ENCODE measurements at places on chromosomes 11 and 22.
A peak's percentile ranks its signal among the peaks of the same experiment; 100 is the strongest.

GRCh38 chr22:43116932-43117331 lies 6.4 kb downstream of the BIK start:
- DNase-seq, result no peak

DNA sequence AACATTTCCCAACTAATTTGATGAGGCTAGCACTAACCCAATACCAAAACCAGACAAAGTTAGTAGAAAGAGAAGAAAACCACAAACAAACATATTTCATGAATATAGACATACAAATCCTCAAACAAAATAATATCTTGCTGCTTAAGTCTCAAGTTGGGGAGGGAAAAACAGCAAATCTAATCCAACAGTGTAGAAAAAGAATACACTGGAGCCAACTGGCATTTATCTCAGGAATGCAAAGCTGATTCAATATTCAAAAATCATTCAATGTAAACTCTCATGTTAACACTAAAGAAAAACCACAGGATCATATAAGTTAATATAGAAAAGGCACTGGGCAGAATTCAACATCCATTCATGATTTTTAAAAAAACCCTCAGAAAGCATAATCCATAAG lies 18.2 kb downstream of the GNB1L start:
- DNase-seq, result peak; percentile 39

- DNase-seq, result no peak
These were observed 12.0 kb downstream of the PPIL2 start for GRCh38 chr22:21677606-21678443.

- DNase-seq, result peak; percentile 24
These were observed 945.5 kb downstream of the OPCML start for GRCh38 chr11:132586801-132587200.

- DNase-seq, result peak; percentile 78
These were observed 13.6 kb downstream of the MAML2 start for GRCh38 chr11:96329419-96329818.

DNA sequence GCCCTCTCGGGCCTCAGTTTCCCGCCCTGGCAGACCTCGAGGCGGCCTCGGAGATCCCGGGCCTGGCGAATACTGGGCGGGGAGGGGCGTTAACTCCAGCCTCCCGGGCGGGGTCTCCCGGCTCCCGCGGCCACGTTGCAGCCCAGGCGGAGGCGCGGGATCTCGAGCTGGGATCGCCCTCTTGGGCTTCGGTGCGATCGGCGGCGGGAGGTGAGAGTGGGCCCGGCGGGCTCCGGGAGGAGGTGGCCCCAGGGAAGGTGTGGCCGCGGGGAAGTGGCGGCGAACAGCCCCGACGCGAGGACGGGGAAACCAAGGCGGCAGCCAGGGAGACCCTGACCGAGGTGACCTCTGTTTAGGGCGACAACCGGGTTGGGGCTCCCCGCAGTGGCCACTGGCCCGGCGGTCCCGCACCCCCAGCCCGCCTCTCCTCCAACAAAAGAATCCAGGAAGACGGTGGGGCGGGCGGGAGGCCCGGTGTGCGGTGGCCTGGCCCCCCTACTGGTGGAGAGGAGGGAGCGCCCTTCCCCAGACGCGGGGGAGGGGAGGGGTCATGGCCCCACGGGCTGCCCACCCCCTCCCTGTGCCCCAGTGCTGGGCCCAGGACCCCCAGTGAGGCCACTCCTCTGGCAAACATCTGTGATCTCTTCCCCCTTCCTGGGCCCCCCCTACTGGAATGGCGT lies at the start of gene PHETA2:
TSS of gene PHETA2 (plus strand) at position 117 of the 680 bp plus-strand sequence. CDS start 3,046 bp downstream, outside the sequence.
- peak; percentile 65 for DNase-seq

GRCh38 chr22:38135133-38135706 lies 24.7 kb upstream of the BAIAP2L2 start:
- peak; percentile 88 for DNase-seq

DNA sequence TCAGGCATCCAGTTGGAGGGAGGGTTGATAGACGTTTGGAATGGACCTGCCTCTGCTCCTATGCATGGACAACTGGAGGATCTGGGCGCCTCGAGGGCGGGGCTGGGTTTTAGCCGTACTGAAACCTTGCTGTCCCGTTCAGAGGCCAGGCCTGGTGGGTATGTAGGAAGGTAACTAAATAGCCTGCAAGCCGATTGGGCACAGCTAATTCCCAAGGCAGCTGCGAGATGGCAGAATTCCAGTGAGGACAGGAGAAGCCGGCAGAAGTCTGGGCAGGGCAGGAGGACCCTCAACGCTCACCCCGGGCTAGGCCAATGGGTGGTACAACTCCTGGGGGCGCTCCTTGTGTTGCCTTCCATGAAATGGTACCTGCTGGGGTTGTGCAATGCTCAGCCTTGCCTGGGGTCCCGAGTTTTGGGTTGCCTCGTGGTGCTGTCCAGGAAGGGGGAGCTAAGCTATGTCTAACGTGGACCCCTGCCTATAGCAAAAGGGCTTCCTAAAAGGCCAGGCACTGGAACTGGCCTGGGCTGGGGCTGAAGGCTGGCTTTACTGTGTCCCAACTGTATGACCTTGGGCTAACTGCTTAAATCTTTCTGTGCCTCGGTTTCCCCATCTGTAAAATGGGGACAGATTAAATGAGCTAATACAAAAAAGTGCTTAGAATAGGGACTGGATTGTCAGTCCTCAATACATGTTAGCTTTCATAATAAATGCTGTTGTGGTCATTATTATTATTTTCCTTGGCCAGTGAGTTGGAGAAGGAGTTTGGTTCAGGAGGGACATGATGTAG lies 30.1 kb upstream of the CD82 start:
- DNase-seq, result no peak

DNA sequence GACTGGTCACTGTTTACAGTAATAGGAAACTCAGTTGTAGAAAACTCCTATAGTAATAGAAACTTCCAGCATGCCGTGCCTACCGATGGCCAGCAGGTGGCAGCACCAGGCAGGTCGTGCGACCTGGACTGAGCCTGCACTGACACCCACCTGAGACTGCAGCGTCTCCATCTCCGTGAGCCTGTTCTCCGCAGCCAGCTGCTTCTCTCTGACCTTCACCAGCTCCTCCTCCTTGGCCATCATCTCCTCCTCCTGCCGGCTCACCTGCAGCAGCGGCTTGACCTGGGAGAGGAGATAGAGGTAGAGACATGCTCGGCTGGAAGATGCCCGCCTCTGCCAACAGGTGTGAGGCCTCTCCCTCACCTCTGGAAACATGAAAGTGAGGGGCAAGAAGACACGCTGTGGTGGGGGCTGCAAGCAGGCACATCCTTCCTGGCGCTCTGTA lies 48.5 kb downstream of the APOL1 start:
- peak; percentile 47 for DNase-seq

DNA sequence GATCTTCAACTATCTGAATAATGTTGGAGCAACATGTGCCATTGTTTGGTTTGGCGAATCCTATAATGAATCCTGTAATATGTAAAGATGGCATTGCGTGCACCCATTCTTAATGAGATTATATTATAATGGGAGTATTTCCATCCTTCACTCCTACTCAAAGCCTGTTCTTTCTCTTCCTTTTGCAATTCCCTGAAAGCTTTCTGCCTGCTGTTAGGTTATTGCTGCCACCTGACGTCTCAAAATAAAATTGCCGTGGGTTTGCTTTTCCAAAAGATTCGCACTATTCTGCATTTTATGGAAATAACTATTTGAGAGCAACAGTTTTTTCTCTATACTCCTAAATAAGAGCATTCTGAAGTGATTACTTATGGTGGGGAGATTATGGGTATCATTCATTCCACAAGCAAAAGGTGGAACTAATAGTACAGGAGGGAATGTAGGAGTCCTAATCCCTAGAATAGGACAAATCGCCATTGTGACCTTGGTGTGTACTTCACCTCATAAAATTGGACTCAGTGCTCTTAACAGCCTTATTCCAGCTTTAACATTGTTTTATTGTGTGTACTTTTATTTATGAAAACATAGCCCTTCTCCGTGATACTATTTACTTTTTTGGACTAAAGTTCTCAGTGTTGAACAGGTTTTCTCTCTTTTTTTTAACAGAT lies 69.6 kb upstream of the ALKBH3 start:
- peak; percentile 8 for DNase-seq

- no peak for DNase-seq
These were observed 74.9 kb downstream of the RPL27A start for GRCh38 chr11:8757533-8757932.

- DNase-seq, result peak; percentile 62
These were observed 247.7 kb downstream of the DDX10 start for GRCh38 chr11:108912581-108912980.

DNA sequence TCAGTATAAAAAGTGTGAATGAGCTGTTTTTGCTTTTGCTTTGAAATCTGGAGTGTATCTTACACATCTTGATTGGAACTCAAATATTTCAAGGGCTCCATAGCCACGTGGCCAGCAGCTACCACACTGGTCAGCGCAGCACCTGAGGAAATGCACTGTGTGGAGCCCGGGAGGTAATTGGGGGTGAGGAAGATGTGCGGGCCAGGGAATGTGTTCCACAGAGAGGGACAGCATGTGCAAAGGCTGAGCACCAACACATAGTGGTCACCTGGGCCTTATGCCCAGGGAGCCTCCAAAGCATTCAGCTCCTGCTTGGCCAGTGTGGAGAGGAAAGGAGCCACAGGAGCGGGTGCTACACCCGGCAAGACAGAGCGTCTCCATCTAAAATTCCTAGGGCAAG lies 20.8 kb downstream of the RELT start:
- DNase-seq, result no peak

- no peak for DNase-seq
These were observed 276.2 kb downstream of the BRD1 start for GRCh38 chr22:49551446-49551845.

DNA sequence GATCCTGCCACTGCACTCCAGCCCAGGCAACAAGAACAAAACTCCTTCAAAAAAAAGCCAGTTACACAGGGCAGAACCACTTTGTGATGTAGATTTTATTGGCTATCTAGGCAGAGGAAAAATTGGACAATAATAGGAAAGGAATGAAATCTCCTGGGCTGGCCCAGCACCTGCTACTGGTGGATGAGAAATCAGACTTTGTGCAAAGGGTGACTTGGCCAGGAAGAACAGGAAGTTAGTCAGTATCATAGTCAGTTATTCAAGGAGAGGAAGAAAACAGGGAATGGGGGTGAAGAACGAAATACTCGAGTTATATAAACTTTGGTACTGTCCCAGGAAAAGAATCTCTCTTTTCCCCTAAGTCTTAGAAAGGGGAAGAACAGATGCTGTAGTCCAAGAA lies 11.0 kb upstream of the SPTBN2 start:
- peak; percentile 8 for DNase-seq

- DNase-seq, result peak; percentile 63
These were observed 28.6 kb upstream of the AMPD3 start for GRCh38 chr11:10426475-10426874.

- DNase-seq, result no peak
These were observed 30.9 kb upstream of the NNMT start for GRCh38 chr11:114265122-114265878.

- DNase-seq, result no peak
These were observed 15.9 kb downstream of the WNT11 start for GRCh38 chr11:76190376-76190775.

- peak; percentile 65 for DNase-seq
These were observed 105.4 kb upstream of the FSHB start for GRCh38 chr11:30125456-30125855.

DNA sequence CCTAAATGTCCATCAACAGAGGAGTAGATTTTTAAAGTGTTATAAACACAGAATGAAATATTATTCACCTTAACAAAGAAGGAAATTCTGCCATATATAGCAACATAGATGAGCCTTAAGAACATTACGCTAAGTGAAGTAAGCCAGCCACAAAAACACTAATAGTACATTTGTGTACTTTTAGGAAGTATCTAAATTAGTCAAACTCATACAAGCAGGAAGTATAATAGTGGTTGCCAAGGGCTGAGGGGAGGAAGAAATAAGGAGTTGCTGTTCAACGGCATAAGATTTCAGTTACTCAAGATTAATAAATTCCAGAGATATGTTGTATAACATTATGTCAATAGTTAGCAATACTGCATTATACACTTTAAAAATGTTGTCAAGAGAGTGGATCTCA lies 181.7 kb upstream of the ZC3H12C start:
- no peak for DNase-seq

- DNase-seq, result no peak
These were observed 42.3 kb downstream of the CSF2RB start for GRCh38 chr22:36955691-36956090.

DNA sequence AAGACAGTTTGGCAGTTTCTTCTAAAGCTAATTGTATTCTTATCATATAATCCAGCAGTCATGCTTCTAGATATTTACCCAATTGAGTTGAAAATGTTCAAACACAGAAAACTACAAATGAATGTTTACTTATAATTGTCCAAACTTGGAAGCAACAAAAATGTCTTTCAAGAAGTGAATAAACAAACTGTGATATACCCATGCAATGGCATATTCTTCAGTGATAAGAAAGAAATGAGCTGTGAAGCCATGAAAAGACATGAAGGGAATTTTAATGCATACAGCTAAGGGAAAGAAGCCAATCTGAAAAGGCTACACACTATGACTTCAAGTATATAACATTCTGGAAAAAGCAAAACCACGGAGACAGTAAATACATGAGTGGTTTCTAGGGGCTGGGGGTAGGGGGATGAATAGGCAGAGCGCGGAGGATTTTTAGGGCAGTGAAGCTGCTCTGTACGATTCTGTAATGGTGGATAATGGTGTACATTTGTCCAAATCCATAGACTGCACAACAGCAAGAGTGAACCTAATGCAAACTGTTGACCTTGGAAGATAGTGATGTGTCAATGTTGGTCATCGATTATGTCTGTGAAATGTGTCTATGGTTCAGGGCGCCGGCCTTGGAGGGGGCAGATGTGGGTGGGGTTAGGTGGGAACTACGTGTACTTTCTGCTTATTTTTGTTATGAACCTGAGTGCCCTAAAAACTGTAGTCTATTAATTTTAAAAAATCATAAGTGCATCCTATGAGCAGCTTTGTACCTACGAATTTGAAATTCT lies 424.9 kb downstream of the TBC1D22A start:
- no peak for DNase-seq

GRCh38 chr11:35077709-35078469 lies 61.1 kb upstream of the CD44 start:
- peak; percentile 77 for DNase-seq

- DNase-seq, result no peak
These were observed 12.9 kb downstream of the MPEG1 start for GRCh38 chr11:59199546-59200422.

DNA sequence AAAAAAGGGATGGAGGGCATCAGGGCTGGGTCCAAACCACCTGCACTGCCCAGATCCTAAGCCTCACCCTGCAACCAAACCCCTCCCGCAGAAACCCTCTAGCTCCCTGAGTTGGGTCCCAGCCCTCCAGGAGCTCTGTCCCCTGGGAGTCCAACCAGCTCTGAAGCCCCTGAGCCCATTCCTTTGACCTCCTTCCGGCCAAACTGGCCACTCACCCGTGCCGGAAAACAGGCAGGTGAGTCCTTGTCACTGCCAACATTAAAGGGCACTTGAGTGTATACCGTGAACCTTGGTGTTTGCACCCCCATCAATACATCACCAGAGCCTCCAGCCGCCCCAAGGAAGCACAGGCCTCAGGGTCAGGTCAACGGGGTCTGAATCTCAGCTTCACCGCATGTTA lies 11.5 kb downstream of the MS4A15 start:
- DNase-seq, result no peak

- no peak for DNase-seq
These were observed 95.7 kb downstream of the TRMU start for GRCh38 chr22:46430961-46431838.

GRCh38 chr11:128213461-128213860 lies 373.9 kb downstream of the ETS1 start:
- DNase-seq, result no peak

All from fibroblast of skin of back (primary cell).